ENCODE measurements at places on chromosomes 1 and 21.

DNA sequence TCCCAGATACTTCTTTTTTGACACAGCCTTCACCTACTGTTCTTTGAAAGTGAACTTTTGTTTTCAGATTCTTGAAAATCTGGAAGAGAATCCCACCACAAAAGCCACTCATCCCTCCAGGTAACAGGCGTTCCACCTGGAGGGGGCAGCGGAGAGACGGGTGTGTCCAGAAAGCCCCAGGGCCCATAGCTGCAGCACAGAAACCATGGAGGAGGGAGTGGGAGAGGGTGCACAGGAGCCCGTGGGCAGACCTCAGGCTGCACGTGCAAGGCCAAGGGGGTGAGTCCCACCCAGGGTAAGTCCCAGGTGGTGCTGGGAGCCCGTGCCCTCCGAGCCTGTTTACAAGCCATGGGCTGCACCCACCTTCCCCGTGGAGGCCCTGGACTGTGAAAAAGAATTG lies 86.5 kb downstream of the PSMG1 start:
- DNase-seq: no peak

GRCh38 chr21:38388203-38388602 lies 110.1 kb downstream of the ERG start:
- no peak for DNase-seq

GRCh38 chr1:150281221-150281757 lies 1.1 kb upstream of the CIART start:
- no peak for DNase-seq

GRCh38 chr1:232150770-232151548 lies 479.0 kb downstream of the SIPA1L2 start:
- DNase-seq: no peak

DNA sequence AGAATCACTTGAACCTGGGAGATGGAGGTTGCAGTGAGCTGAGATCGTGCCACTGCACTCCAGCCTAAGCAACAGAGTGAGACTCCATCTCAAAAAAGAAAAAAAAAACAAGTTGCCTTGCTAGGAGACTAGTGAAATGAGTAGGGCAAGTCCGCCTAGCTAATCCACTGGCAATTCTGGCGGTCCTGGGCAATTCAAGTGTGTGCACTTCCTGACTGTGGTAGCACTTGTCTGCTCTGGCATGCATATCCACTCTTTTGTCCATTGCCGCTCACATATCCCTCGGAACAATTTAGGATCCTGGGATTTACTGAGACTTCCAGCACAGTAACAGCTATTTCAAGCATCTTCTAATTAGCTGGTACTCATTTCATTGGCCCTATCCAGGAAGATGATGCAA lies 426.3 kb upstream of the ADGRL2 start:
- no peak for DNase-seq

DNA sequence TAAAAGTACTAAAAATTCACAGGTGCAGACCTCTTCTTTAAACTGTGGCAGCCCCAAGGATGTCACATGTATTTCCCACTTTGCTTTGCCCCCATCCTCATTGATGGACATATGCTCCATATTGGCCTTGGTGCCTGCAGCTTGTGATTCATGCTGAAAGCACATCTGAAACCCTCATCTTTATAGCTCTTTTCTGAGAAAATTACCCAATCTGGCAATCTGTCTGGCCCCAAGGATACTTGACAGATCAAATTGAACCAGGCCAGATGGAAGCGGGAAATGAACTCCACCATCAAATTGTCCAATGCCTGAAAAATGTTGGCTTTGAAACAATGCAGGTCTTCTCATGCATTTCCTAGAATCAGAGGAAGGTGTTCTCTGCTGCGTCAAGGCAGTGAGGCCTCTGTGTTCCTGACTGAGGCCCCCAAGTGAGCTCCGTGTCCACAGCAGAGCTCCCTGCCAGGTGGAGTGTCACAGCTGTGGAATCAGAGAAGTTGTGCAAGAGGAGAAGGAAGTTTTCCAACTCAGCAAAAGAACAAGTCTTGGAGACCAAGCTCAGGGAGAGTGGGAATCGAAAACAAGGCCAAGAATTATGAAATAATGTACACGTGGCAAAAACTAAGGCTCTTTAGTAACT lies 323.7 kb downstream of the PLPP3 start:
- DNase-seq: no peak

DNA sequence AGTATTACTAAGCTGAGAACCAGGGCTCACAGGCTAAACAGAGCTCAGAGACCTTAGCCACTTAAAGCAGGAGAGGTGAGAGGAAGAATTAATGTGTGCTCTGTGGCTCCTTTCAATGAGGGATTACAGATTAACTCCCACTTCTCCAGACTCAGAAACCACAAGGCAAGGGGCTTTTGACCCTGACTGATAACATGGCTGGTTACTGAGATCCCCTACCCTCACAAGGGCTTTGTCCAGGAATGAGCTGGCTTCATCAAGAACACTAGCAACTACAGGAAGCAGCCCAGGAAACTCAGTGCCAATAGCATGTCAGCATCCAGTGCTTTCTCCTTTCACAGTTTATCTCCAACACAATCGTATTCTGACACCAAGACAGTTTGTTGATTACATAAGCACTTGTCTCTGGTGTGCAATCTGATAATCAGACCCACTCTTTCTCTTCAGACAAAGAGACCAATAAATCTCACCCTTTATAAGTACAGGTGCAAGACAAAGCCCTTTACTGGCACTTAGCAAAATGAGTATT lies 38.8 kb downstream of the ERI3 start:
- no peak for DNase-seq

DNA sequence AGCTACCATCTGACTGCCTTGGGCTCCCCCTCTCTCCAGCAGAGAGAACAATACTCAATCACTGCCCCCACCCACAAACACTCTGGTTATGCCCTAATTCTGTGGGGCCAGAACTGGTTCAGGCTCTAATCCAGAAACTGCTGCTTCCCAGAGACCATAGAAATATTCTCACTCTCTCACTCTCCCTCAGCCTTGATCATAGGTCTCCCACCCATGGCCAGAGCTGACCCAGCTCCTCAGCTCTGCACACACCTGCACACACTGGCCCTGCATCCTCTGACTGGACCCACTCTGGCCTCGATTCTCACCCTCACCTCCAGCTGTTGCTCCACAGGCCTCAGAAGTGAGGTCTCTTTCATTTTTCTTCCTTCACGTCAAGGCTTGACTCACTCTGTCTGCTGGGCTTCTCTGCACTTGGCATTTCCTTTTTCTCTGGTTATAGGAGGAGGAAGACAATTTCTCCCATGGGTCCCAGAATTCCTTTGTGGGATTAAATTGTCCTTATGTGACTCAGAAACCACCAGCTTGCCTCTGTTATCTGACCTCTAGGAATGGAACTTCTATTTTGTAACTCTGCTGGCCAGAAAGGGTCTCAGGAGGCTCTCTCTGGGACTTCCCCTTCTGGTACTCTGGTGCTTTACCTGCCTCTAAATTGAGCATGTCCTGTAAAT lies 15.6 kb upstream of the ZMYM6 start:
- DNase-seq: no peak

GRCh38 chr1:84152649-84153056 lies 8.6 kb downstream of the PRKACB start:
- DNase-seq: no peak

GRCh38 chr1:31064718-31065309 lies 703 bp downstream of the PUM1 start:
- peak; percentile 58 for DNase-seq

DNA sequence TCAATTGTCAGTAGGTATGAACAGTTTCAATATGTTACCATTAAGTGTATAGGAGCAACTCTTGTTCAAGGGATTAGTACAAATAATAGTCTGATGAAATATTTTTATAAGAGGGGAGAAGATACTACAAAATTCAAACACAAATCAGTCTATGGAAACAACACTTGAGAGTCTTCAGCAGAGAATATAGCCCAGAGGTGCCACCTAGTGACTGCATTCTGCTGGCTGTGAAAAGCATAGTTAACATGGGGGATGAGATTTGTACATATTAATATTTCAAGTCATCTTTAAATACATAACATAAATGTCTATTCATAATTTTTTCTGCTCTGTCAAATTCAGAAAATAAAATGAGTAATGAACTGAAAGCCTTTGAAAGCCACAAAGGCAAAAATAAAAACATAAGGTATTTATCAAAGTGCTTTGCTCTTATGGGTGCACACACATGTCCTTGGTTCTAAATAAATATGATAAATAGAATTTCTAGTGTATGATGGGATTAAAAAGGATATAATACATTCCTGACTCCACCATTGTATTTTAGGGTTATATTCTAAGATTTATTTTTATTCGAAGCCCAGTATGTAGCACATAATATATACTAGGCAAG lies 440.9 kb upstream of the ZRANB2 start:
- DNase-seq: peak; percentile 7

DNA sequence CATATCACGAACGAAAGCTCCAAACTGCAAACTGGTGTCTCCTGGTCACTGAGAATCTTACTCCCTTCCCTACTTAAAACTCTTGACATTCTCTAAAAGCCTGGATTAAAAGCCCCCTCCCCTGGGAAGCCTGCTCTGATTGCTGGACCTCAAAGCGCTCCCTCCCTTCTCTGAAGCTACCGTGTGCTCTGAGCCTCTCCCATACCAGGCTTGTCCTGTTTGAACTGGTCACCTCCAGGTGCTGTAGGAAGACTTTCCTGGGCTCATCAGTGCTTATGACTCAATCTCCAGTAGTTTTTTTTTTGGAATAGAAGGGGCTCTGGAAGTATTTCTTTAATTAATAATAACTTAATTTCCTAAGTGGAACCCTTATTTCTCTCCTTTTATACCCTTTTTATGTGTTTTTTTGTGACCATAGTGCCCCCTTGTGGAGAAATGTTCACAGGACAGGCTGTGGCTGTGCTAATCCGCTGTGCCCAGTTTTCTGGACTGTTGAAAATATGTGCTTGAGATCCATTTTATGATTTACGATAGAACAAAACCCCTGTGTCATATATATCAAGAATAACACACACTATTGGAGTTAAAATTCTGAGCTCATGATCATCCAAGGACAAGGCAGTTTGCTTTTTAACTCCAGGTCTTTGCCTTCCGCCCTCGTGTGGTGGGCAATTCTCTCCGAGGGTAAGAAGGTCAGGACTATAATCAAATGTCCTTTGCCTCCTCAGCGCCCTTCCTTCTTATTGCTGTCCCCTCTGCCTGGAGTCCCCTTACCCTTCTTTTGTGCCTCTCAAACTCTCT lies 16.9 kb downstream of the MTARC1 start:
- no peak for DNase-seq

DNA sequence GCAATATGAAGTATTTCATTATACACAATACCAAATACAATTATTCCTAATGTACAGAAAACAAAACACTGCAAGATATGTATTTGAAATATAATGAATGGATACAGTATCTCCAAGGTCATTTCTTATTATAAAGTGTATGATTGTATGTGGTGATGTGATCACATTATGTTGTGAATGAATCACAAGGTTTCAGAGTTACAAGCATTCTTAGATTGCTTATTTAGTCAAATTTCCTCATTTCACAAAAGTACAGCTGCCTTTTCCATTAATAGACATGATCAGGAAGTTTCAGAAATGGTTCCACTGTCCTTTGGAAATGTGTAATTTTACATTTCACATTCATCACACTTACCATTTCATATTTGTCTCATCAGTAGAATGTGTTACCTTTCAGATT lies 28.3 kb upstream of the NEK7 start:
- DNase-seq: no peak

GRCh38 chr1:243315455-243315854 lies 59.6 kb downstream of the SDCCAG8 start:
- DNase-seq: no peak

DNA sequence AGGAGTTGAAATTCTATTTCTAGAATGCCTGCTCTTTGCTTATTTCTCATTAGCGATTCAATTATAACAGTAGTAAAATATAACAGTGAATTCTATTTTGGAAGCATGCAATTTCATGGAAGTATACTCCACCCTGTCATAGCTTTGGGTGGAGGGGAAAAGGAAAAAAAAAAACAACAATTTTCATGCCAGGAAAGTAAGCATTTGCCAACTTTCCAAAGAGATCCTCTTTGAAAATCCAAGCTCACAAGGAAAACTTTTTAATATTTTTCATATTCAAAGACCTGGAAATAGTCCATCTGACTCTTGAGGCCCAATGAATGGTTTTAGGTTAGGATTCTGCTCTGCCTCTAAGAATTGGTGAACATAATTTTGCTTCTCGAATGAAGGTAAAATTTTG lies 134.5 kb downstream of the PTPN14 start:
- no peak for DNase-seq

DNA sequence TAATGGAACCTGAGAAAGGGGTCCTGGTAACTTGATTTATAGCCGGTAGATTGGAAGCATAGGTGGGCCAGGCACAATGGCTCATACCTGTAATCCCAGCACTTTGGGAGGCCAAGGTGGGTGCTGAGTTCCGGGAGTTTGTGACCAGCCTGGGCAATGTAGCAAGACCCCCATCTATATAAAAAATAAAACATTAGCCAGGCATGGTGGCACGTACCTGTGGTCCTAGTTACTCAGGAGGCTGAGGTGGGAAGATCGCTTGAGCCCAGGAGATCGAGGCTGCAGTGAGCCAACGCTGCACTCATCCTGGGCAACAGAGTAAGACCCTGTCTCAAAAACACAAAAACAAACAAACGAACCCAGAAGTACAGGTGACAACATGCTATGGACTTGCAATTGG lies 76.5 kb downstream of the ZNF281 start:
- no peak for DNase-seq

DNA sequence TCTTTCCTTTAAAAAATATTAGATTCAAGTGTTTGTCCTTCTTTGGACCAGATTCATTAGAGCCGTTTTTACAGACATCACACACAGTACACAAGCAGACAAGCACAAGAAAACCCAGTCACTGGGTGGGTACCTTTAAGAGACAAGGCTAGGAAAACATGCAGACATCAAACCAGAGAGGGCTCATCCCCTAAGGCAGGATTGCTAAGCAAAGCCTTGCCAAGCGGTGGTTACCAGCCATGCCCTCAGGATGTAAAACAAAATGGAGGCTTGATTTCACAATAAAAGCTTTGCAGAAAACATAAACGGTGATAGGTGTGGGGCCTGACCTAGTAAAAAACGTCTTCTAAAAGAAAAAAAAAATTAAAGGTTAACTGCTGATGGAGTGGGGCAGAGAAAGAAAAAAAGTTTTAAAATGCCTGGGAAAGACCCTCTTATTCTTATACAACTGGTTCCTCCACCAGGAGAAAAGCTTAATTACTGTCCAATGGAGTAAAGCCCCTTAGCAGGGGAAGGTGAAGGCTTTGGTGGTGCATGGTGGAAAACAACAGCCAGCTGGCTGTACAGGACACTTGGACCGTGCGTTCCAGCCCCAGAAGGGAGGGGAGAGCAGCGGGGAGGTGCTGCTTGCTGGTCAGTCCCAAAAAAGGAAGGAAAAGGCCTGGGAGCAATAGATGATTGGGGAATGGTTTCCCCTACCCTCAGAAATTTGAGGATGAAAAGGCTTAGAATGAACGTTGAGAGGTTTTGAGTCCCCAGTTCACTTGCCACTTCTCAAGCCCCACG lies 30.4 kb upstream of the FMO1 start:
- no peak for DNase-seq

- no peak for DNase-seq
Measured at GRCh38 chr1:63124666-63125191, 197.6 kb upstream of the FOXD3 start.

- no peak for DNase-seq
Measured at GRCh38 chr1:57179001-57179400, 213.2 kb upstream of the C8B start.

Measured in right renal cortex interstitium (tissue), 3 donors.